AG04449 (cell line): ENCODE measurements at places on chromosomes 5 and 9.

DNA sequence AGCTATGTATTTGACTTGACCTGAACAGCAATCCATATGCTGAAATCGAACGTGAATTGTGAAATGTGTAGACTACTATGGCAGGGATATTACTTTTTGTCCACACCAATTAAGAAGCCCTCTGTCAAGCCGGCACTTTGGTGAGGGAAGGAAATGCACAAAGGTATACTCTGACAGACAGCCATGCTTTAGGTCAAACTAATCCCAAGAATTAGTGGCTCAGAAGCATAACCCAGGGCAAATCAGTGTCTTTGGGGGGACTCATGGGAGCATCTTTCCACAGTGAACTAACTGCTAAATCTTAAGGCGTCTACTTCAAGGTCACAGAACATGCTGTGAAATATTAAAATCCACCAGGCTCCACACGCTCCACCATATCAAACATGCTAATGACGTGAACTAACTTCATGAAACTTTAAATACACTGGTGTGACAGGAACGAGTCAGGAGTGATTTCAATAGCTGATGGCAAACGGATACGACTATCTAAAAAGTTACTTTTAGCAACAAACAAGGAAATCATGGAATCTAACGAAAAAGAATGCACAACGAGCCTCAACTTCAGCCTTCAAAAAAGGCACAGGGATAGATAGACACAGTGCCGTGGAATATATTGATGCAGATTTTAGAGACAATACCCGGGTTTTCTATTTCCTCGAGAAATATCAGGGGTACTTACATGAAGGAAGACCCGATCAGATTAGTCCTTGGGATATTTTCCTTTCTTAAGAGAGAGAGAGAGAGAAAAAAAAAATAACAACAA, 527 bp downstream of the MEF2C start:
- DNase-seq = no peak

DNA sequence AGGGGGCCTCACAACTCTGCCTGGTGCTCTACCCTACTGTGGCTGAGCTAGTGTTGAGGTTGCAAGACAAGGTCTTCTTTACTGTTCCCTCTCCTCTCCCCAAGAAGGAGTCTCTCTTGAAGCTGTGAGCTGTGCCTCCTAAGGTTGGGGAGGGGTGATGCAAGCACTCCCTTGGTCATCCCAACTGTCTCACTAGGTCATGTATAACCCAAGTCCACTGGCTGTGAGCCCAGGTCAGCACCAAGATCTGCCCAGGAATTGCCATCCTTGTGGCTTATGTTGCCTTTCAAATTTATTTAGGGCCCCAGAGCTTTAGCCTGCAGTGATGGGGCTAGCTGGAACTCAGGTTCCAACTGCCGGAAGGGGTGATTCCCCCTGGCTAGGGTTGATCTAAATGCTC, 10.3 kb upstream of the YTHDC2 start:
- no peak for DNase-seq

DNA sequence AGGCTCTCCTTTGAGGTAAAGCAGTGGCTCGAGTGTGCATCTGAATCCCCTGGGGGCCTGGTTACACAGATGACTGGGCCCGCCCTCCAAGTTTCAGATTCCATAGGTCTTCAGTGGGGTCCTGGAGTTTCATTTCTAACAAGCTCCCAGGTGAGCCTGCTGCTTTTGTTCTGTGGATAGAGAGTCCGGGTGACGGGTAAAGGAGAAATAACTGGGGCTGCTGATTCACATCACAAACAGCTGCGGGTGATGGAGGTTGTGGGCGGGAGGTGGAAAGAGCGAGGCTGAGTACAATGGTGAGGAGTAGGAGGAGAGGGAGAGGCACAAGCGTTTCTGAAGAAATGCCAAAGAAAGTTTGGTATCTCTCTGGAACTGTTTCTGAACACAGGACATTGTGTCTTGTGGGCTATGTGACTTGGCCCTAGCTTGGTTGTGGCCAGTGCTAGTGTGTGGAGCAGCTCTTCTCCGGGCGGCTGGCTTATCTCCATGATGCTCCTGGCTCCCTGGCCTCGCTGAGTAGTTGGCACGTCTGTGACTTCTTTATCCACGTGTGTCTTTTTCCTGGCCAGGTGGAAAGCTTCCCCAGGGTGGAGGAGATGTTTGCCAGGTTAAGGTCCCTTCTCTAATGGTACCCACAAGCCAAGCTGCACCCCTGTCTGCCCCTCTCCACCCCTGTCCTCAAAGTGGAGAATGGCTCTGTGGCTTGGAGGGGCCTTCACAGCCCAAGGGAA, 61.7 kb downstream of the HSPA4 start:
- DNase-seq = no peak

DNA sequence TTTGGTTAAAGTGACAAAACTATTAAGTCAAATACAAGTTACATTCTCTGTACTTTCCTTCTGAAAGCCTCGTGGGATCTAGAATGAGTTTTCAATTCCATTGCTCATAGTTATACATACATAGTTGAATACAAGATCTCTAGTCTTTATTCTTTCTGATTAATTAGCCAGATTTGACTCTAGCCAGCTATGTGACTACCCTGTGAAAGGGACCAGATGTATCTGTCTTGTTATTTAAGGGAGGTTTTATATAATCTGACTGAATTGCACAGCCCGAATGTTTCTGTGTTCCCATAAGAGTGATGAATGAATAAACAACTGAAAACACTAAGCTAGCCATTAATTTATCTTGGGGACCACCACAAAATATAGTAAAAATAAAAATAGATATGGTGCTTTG, 166.7 kb downstream of the TMEM167A start:
- DNase-seq = no peak

GRCh38 chr5:92930057-92930456, 651.0 kb downstream of the NR2F1-AS1 start:
- DNase-seq = no peak

DNA sequence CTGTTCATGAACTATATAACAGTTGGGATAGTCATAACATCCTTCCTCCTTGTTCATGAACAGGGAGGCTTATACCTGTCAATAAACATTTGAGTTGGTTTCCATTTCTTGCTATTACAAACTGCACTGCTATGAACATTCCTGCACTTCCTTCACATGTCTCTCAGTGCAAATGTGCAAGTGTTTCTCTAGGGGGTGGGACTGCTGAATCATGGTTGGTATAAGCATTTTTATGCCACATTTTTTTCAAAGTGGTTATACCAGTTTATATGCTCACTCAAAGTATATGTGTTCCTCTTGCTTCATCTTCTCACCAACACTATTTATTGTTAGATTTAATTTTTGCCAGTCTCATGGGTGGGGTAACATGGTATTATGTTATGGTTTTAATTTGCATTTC, 25.8 kb upstream of the TPD52L3 start:
- no peak for DNase-seq

GRCh38 chr9:36442710-36443109, 42.6 kb upstream of the RNF38 start:
- DNase-seq = no peak

DNA sequence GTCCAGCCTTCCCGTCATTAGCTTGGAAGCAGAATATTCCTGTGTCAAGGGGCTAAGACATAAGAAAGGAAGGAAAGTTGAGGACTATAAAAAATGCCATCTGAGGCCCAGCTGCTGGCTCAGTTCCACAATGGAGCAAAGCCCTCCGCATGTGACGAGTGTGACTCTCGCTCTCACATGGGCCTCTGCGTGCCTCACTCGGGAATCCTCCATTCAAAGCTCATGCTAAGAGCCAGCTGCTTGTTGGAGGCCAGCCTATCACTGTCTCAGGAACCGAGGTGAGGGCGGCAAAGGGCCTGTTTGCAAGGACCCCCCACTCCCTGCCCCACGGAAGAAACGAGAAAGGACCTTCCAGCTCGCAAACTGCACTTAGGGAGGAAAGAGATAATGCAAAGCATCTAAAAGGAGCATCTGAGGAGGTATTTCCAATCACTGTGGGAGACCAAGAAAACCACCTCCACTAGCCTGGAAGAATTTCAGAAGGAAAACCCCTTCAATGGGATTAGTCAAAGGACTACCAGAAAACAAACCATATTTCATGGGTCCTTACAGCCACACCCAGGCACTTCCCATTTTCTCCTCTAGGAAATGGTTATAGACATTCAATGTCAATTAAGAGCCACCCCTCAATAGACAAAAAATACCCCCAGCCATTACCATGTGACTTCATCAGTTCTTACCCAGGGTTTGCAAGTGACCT, 95.3 kb downstream of the PRRT1B start:
- no peak for DNase-seq

GRCh38 chr9:89878003-89878411, 273.2 kb downstream of the GADD45G start:
- no peak for DNase-seq

DNA sequence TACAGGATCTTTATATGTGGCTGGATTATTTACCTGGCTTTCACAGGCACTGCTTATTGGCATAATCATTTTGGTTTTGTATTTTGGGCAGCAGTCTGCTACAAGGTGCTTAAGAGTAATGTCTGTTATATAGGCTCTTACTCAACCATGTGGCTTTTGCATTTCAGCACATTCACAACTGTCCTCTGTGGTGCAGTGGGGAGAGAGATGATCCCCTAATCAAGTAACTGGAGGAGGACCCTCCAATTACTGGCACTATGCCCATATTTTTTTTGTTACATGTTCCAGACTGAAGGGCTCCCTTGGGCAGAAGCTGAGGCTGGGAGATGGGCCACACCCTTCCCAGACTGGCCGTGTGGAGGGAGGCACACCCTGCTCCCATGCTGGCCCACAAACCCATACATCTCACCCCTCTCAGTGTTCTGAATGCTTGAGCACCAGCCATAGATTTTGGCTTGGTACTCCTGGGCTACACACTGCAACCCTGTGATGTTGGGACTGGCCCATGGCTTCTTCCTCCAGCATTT, 173.5 kb downstream of the FAM174A start:
- no peak for DNase-seq

GRCh38 chr5:169169783-169170182, 131.2 kb downstream of the SLIT3 start:
- no peak for DNase-seq

- DNase-seq = peak; percentile 66
These were observed 81.3 kb downstream of the OXCT1 start for GRCh38 chr5:41788941-41789368.
